Pulmonary artery endothelial cell (primary cell): ENCODE measurements at places on chromosomes 4 and X. TPM values are rescaled to one million over a fixed set of nuclear protein-coding genes. Genes with fewer than 3 reads are reported as not detected.

The TENM3 gene
- total RNA-seq: 17.8 and 26.4 TPM in 2 replicates

The AMER1 gene
- 1.6 and 2.3 TPM in 2 replicates for total RNA-seq

The SSX1 gene
- total RNA-seq: not detected in 2 replicates

The TCEAL5 gene
- not detected in 2 replicates for total RNA-seq
